ENCODE measurements at places on chromosomes 1 and 21. TPM values are rescaled to one million over a fixed set of nuclear protein-coding genes. Genes with fewer than 3 reads are reported as not detected.
A peak's percentile ranks its signal among the peaks of the same experiment; 100 is the strongest.

DNA sequence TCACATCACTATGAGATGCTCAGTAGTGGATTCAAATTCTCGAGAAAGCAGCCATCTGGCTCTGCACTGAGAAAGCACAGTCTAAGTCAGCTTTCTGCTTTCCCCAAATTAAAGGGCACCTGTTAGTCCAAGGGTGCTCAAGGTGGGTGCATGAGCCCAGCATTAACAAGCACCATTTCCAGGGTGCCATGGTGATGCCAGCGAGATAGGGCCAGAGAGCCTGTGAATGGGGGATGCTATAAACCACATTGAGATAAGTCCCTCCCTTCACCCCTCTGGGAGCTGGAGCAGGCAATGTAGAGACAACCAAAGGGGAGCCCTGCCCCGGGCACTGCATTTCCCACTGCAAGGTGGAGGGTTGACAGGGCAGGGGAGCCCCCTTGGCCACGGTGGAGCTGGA lies 568.2 kb downstream of the AJAP1 start:
- no peak for DNase-seq

DNA sequence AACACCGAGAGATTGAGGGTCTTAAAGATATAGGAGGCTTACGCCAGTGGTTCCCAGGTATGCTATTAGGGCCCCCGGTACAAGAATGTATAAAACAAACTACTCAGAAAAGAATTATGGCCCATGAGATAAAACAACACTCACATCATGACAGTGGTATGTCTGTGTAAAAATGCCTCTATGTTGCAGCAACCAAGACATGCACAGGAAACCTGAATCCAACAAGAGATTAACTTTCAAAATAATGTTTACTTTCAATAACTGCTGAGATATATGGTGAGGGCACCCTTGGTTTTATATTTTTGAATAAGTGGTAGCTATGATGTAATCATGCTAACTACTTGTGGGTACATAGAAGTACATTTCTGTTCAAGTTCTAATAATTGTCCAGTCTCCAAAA lies 74.9 kb downstream of the PUM1 start:
- DNase-seq = no peak

GRCh38 chr1:184954232-184954995 lies 19.9 kb downstream of the NIBAN1 start:
- DNase-seq = no peak

- no peak for DNase-seq
These were observed 15.2 kb downstream of the RGS4 start for GRCh38 chr1:163084330-163084729.

GRCh38 chr1:187842406-187843165 lies 1013.8 kb downstream of the PLA2G4A start:
- DNase-seq = no peak

DNA sequence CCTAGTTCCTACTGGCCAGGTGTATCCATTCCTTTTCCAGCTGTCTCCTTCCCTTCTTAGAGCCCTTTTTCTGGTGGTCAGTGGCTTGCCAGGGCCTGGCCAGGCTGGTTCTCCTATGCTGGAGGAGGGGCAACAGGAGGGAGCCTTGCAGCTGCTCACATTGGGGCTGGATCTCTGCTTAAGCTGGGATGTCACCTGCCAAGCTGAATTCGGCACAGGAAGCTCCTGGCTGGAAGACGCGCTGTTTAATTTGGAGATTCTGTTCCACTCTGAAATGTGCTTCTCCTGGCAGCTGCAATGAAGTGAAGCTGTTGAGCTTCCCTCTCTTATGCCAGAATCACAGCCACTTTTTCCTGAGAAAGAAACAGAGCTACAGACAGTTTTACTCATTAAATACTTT lies 56.0 kb upstream of the POU3F1 start:
- no peak for DNase-seq

- peak; percentile 65 for DNase-seq
These were observed 2.7 kb upstream of the MMEL1 start for GRCh38 chr1:2635361-2636010.

DNA sequence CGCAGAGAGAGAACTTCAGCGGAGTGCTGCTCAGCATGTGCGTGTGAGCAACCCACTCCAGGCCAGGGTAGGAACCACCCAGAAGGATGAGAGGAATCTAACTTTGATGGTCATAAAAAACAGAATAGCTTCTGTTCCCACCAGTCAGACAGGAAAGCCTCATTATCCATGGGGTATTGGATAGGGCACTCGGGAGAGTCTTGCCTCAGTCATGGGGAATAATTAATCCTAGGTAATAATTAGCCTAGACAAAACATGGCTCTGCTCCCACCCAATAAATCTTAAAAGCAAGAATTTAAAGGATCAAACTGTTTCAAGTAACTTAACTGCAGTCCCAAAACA lies 35.3 kb downstream of the LDLRAD1 start:
- no peak for DNase-seq

GRCh38 chr1:219041818-219042217 lies 131.9 kb upstream of the LYPLAL1 start:
- no peak for DNase-seq

GRCh38 chr21:20720623-20721022 lies 277.6 kb upstream of the NCAM2 start:
- no peak for DNase-seq

- DNase-seq = no peak
These were observed 2.8 kb upstream of the PHLDA3 start for GRCh38 chr1:201471772-201472171.

DNA sequence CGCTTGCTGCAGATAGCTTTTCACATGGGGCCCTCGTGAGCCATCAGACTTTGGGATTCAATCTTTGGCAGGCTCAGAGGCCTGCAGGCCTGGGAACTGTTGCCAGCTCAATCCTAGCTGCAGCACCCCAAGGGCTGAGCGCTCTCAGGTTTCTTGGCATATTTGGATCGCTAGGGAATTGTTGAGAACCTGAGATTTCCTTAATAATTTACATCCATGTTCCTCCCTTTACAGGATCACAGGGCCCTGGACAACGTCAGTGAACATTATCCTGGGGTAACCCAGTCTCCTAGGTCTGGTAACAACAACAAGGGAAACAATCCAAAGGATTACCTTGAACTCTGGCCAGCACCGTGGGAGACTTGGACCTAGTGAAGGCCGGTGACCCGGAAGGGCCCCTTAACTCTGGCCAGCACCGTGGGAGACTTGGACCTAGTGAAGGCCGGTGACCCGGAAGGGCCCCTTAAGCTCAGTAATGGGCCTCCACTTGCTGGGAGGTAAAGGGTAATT lies 49.3 kb upstream of the NEK2 start:
- DNase-seq = no peak

SLC2A5 gene
- 2.7 TPM for total RNA-seq

CFHR2 gene
- total RNA-seq = not detected

LCA5L gene
- 1.9 TPM for total RNA-seq

PTGER3 gene
- total RNA-seq = 4.7 TPM

TSTD1 gene
- 40.8 TPM for total RNA-seq

Measured in type B pancreatic cell (in vitro differentiated cells).